Fibroblast of gingiva (primary cell): ENCODE measurements at places on chromosomes 7 and 10.

DNA sequence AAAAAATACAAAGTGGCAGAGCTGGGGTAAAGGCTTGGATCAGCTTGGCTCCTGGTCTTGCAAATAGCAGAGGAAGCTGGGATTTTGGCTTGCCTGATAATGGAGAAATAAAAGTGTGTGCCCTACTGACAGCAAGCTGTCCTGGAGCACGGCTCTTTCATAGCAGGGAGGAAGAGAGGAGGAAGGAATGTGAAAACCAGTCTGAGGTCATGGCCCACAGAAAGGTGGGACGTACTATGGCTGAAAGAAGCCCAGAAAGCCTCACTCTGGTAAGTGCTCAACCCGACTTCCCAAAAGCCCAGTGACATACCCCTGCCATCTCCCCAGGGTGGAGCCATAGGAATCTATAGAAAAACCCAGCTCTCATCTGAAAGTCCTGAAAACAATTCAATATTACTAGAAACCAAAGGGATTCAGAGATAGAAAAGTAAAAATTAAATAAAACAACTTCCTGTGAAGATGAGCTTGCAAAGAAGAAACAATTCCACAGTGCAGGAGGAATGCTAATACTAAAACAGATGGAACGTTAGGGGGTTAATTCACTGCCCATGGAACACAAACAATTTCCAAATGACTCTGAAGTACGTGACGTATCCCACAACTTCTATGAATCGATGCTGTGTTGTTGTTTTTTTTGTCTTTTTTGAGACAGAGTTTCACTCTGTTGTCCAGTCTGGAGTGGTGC is 246.7 kb upstream of the PTN start:
- no peak for DNase-seq

GRCh38 chr7:74093671-74094223 is 10.1 kb downstream of the LIMK1 start:
- DNase-seq = no peak

GRCh38 chr7:21675255-21675654 is 132.4 kb downstream of the DNAH11 start:
- DNase-seq = no peak

- DNase-seq = peak; percentile 20
Observed at GRCh38 chr10:70169649-70170364, 507 bp downstream of the SAR1A start.

DNA sequence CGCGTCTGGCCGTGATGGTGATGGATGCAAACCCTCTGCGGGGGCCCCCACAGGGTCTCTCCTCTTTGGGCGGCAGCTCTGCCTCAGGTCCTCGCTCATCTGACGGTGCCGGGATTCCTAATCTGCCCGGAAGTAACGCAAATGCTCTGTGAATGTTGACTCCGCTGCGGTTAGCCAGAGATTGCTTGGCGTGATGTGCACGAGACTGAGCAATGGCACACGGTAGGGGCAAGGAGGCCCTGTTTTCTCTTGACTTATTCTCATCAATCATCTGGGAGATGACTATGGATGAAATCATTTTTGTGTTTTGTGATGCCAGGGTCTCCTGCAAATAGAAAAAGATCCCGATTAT is 116.5 kb upstream of the ADAM12 start:
- DNase-seq = no peak

DNA sequence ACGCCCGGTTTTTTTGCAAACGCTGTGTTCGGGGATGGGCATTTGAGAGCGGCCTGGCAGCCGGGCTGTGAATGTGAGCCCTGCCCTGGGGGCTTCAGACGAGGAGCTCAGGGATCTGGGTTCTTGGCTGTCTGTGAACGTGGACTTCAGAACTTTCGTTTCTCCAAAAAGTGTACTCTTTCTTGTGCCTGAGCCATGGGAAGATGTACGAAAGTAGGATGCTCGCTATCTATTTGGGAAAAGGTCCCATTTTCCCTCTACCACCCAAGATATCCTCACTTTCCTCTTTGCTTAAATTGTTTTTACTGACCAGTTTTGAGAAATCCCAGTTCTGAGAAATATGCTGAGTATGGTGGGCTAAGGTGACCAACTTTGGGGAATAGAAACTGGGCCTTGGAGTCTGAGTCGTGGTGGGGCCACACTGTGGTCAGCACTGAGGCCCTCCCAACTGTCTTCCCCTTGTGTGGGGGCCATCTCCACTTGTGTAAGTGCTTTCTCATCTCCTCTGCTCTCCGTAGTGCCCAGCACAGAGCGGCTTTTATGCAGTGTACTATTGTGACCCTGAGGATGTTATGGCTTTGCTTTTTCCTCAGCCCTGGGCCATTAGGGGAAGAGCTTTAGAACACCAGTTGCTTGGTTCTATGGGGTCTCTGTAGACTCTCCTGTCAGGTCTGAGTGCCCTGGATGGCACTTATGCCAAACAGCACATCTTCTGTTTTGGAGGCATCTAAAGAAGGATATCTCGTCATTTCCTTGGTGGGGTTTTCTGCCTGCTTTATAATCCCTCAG is 918 bp downstream of the DBNL start:
- no peak for DNase-seq

DNA sequence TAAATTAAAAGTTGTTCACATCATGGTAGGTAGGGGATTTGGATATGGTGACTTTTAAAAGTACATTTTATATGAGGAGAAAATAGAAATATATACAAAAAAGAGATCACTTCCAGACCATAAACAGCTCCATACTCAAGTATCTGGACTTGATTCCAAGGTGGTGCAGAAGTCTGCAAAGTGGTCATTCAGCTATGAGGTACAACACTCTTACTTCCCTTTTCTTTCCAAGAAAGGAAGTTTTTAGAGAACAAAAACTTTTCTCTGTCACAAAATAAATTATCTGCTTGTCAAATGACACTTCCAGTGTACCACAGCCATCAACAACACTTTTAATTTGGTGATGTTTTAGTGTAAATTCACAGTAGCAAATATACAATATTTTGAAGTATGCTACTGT is 1013.5 kb downstream of the GATA3 start:
- no peak for DNase-seq

- no peak for DNase-seq
Observed at GRCh38 chr10:15858861-15859281, 1.4 kb downstream of the MINDY3 start.

DNA sequence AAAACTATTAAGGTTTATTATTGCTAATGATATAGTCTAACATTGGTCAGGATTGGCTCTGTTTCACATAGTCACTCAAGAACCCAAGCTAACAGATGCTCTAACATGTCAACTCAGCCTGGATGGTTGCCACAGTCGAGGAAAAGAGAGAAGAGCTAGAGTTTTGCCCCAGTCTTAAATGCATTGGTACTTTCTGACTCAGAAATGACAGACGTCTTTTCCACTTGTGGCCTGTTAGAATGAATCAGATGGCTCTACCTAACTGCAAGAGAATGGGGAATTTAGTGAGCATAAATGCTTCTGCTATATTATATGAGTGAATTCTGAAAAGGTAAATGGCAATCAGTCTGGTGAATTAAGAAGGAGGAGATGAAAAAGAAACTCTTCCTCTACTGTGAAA is 13.9 kb downstream of the HECTD2 start:
- DNase-seq = no peak

DNA sequence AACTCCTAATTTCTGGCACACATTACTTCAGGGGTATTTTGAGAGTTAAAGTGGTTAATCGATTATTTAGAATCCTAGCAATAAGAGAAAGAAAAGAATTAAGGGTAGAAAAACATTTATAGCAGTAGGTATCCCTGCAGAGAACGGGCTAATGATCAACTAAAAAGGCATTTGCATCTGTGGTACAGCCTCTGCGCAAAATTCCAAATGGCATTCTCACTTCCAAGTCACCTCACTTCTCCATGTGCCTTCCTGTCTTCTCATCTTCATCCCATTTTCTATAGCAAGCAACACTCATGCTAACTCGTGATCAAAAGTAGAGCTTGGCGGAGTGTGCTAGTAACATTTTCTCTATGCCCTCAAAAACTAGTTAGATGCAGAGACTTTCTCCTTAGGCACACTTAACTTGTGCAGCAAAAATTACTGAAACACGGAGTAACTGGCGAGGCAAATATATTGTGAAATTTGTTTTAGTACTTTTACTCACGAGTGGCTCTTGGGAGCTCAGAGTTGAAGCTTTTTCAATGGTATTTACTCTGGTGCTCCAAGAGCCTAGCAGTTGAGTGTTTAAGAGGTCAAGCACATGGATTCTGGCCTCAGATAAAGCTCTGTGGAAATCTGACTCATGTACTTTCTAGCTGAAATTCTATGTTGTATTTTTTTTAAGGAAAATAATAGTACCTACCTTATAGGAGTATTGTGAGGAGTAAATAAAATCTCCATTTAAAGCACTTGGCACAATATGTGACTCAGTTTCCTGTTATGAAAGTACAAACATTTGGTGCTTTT is 65.1 kb downstream of the MET start:
- DNase-seq = no peak

DNA sequence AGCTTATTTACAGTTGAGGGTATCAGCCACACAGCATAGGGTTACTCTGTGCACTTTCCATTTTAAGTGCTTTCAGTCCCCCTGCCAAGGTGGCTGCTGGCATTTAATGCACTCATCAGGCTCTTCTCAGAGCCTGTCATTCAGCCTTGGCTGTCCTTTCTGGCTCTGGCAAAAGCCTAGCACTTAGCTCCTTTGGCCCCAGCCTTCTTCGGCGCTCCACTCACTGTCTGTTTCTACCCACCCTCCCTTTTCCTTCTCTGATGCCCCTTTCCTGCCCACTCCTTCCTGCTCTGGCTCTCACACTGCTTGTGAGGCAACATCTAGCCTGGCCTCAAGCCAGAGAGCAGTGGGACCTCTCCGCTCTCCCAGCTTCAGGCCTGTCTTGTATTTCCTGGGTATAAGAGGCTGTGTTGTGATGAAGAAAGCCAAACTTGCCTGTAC is 60.2 kb downstream of the WIPF3 start:
- peak; percentile 25 for DNase-seq

DNA sequence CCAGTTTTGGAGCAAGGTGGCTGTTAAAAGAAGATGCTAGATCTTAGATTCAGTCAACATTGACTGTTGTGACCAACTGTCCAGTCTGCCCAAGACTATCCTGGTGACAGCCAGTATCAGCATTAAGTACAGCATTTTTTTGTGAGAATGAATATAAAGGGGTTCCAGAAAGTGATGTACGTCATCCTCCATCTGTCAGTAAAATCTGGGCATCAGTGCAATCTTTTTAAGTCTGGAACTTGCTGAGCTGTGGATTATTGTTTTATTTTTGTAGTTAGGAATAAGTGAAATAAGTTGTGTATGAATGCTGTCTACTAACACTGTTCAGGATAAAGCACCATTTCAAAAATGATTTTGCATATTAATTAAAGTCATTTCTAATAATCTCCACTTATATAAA is 1020.0 kb upstream of the GHITM start:
- no peak for DNase-seq

DNA sequence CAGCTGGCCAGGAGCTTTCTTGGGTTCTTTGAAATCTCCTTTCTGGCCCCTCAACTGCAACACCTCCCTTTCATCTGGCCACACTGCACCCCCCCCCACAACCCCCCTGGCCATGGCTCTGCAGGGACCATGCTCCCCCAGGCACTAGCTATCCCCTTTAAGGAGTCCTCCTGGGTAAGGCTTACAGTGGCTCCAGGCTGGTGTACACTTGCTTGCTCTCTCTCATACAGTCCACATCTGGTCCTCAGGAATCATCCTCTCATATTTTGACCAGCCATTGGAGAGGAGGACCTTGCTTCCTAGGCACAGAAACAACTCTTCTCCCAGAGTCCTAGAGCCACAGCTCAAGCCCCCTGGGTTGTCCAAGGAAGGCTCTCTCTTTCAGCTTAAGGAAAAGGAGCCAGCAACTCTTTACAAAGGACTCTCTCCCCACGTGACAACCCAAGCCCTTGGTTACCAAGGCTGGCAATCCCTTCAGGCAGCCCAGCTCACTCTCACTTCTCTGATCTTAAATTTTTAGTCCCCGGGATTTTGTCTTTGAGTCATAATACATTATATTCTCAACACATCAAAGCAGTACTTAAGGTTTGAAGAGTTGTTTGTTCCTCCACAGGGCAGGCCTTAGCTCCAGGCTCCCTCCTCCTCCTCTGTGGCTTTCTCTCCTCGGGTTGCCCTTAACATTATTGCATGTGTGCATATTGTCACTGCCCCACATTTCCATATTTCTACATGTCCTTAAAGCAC is 9.9 kb downstream of the GARIN1A start:
- DNase-seq = no peak

DNA sequence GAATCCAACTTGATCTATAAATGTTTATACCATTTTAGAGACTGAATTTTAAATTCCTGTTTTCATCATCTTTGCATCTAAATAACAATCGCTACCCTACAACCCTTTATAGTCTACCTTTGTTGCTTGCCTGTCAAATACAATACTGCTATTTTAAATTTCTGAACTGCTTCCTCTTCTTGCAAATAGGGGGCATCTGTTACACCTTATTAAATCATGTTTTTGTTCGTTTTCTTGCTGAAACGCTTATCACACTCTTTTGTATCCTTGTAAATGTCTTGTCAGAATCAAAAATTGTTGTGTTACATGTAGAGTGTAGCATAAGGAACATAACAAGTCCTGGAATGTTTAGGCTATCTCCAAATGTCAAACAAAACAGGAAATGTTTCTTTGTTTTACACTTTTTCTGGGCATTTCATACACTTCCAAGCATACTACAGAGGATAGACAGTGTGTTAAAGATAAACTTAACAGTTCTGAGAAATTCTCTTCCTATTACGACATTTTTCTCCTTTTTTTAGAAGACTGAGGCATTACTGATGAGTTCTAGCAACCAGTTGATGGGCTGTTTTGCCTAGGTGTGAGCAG is 281.3 kb downstream of the GPR158 start:
- no peak for DNase-seq

DNA sequence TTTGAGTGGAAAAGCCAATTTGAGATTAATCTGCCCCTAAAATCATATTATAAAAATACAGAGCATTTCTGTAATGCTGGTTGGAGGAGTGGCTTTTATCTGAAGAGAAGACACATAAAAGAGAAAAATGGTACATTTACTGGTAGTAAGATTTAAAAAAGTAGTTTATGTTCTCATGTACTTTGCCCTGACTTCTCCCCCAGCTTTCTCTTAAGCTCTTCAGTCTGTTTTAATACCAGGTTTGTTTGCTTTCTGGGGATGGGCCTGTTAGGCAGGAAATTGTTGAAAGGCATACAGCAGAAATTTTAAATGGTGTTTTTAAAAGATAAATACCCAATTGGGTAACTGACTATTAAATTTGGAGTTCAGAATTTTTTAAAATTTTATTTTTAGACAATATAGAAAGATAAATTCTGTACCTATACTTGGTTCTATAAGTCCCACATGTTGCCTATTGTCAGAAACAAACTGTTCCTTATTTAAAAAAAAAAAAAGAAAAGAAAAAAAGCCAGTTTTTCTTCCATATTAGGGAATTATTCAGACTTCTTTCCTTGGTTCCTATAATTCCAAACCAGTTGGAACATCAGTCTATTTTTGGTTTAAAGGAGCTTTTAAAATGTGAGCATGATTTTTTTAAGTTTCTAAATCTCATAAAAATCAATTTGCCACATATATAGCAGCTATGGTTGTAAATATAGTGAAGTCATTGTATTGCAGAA is 136.6 kb downstream of the ARID5B start:
- DNase-seq = no peak

DNA sequence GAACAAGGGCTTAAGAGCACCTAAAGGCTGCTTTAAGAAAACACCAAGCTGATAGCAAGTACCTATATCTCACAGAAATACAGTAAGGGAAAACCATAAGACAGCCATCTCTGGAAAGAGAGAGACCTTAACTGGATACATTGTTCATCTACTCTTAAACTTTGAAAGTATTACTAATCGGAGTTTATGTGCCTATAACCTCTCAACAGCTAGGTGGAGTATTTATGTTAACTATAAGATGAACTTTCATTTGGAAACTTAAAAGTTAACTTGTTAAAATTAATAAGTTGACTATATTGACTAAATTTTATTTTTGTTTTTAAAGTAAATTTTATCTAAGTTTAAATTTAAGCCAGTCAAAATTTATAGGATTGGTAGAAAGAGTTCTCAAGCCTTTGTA is 90.6 kb downstream of the USP6NL start:
- no peak for DNase-seq
